ENCODE measurements at places on chromosomes 1 and 21. TPM values are rescaled to one million over a fixed set of nuclear protein-coding genes. Genes with fewer than 3 reads are reported as not detected.

- no peak for DNase-seq
Measured at GRCh38 chr21:33168886-33169285, 60.9 kb upstream of the IFNAR2 start.

DNA sequence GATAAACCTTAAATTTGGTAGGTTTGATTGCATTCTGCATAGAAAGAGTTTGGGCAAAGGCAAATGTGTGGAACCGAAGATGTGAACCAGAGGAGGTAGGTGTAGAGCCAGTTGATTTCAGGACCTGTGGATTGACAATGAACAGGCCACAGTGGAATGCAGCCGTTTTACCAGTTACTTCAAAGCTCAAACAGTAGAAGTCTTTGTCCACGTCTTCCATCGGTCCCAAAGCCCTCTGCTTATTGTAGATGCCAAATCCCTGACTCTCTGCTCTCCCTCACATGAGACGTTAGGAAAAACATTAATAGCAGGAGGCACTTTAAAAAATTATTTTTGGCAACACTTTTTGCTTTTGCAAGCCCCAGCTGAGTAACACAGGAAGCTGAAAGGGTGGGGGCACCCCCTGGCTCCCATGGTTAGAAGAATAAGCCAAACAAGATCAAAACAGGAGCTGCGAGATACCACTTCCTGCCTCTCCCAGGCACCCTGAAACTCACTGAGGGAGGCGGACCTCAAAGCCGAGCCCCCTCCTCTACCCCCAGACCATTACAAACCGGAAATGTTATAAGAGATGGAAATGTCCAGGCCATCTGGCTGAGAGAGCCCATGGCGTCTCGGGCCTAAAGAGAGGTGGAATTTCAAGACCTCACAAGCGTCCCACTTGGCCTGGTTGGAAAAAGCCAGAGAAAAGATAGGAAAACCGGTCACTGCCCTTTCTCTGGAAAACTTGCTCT, 13.5 kb downstream of the TRAF3IP3 start:
- no peak for DNase-seq

The MAGI3 gene
- 0.83 TPM for total RNA-seq

The PUM1 gene
- 132 TPM for total RNA-seq

Data from activated B cell treated with CpG ODN at 0.5 μM for 24 hours (primary cell).